Gastrocnemius medialis (tissue), 4 donors: ENCODE measurements at places on chromosomes 2 and 18. TPM values are rescaled to one million over a fixed set of nuclear protein-coding genes. Genes with fewer than 3 reads are reported as not detected.
A peak's percentile ranks its signal among the peaks of the same experiment; 100 is the strongest.

GRCh38 chr2:15819562-15820256 lies 120.6 kb upstream of the MYCN start:
- no peak overlapping the region for H3K27ac ChIP-seq
- no peaks in the 10 kb centered on the region for H3K27me3 ChIP-seq
- no peak overlapping the region for H3K4me3 ChIP-seq
- H3K4me1 ChIP-seq, result no peaks in the 10 kb centered on the region
- DNase-seq, result no peak
- no peaks in the 10 kb centered on the region for H3K36me3 ChIP-seq

DNA sequence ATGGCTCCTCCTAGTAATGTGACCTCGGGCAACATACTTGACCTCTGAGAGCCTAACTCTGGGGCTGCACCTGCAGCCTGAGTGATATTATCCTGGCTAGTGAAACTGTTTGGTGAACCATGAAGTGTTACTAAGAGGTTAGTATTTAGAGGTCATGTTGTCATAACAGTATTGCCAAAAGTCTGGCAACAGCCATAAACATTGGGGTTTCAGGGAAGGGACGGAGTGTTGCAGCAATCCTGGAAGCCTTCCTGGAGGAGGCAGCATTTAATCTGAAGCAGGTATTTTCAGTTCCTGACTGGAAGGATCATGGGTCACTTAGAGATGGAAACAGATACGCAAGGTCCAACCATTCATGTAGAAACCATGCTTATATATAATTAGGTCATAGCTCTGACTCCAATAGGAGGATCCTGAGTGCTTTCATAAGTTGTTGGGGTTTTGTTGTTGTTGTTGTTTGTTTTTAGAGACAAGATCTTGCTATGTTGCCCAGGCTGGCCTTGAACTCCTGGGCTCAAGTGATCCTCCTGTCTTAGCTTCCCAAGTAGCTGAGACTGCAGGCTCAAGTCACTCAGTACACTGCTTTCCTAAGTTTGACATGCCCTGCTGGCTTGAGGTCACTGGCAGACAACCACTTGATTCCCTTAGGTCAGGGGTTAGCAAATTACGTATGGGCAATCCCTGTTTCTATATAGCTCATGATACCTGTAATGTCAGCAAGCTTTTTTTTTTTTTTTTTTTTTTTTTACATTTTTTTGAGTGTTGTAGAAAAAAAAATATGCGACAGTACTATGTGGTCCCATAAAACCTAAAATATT lies 21.5 kb downstream of the GPR39 start:
- no peaks in the 10 kb centered on the region for H3K4me1 ChIP-seq
- no peaks in the 10 kb centered on the region for H3K36me3 ChIP-seq
- H3K27ac ChIP-seq, result no peak overlapping the region
- no peak for DNase-seq

DNA sequence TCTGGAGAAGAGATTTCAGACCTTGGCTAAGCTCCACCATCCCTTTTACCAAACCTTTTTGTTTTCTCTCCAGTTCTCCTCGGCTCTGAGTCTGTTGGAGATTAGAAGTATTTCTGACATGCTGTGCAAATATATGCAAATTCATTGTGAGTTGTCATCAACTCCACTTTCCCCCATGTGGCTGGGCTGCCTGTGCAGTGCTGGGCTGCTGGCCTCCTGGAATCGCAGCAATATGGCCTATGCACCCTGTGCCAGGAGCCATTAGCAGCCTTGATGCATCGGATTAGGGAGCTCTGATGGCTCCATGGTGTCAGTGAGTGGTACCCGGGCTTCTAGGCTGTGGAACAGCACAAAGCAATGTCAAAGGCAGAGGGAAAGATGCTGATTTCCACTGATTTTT lies 80.0 kb downstream of the GPR39 start:
- no peak for DNase-seq
- no peaks in the 10 kb centered on the region for H3K36me3 ChIP-seq
- no peak overlapping the region for H3K27ac ChIP-seq
- no peak overlapping the region for H3K4me3 ChIP-seq
- H3K27me3 ChIP-seq, result no peaks in the 10 kb centered on the region

MYL12A gene
- 726 TPM for total RNA-seq

- no peaks in the 10 kb centered on the region for H3K36me3 ChIP-seq
- H3K4me3 ChIP-seq, result no peak overlapping the region
- no peaks in the 10 kb centered on the region for H3K27me3 ChIP-seq
- no peak for DNase-seq
- peaks cover 4% of the 10 kb centered on the region for H3K4me1 ChIP-seq
Measured at GRCh38 chr2:53896864-53897263, 37.1 kb upstream of the GPR75 start.

GRCh38 chr2:50126845-50127244 lies 905.1 kb downstream of the NRXN1 start:
- H3K4me3 ChIP-seq, result no peak overlapping the region
- DNase-seq, result no peak
- H3K36me3 ChIP-seq, result no peaks in the 10 kb centered on the region
- H3K4me1 ChIP-seq, result no peaks in the 10 kb centered on the region
- H3K27ac ChIP-seq, result no peak overlapping the region

DNA sequence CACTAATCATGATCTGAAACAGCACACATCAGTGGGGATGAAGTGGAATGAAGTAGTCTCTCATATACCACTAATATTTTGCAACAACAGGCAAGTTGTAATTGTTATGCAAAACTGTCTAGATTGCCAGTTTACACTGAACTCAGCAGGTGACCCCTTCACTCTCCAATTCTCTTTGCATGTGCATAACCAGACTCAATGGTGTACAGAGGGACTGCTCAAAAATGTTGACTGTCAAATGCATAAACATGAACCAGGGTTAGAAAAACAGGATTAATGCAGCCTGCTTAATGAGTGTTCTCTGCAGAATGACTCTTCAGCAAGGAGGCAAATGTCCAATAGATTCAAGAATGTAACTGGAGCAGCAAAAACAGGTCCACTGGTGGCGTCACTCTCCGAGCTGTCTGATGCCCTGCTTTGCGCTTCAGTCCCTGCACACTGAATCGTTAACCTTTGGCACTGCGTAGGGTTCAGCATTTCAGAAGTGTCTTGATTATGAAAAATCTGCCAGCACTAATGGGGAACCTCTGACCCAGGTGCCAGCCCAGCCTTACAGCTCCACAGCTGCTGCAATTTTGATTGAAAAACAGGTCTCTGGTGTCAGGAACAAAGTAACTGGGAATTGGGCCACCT lies 209.3 kb downstream of the TDRD15 start:
- H3K27ac ChIP-seq, result no peak overlapping the region
- no peak overlapping the region for H3K4me3 ChIP-seq
- no peaks in the 10 kb centered on the region for H3K4me1 ChIP-seq
- no peaks in the 10 kb centered on the region for H3K36me3 ChIP-seq

GRCh38 chr18:286515-287310 lies 18.9 kb upstream of the THOC1 start:
- no peak overlapping the region for H3K4me3 ChIP-seq
- no peak for DNase-seq

TOGARAM2 gene
- total RNA-seq, result 29.7 TPM

PIEZO2 gene
- 0.19 TPM for total RNA-seq

DNA sequence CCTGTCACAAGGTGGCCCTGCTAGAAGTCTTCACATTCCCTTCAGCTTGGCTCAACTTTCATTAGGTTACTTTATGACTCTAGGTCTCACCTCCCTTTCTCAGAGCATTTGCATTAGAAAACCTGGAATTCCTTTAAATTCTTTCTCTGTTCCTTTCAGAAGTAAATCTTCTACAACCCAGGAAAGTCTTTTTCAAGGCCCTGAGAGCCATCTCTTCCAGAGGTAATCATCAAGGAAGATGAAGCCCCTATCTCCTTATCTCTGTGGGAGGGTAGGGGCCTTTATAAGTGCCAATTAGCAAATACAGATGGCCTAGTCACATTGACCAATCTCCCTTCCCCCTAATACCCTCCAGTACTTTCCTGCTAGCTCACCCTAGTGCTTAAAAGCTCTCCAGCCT lies 848.0 kb upstream of the FAM98A start:
- H3K36me3 ChIP-seq, result no peaks in the 10 kb centered on the region
- H3K4me3 ChIP-seq, result no peak overlapping the region
- no peaks in the 10 kb centered on the region for H3K4me1 ChIP-seq
- H3K27me3 ChIP-seq, result no peaks in the 10 kb centered on the region
- no peak overlapping the region for H3K27ac ChIP-seq
- no peak for DNase-seq

- no peaks in the 10 kb centered on the region for H3K36me3 ChIP-seq
- no peak overlapping the region for H3K4me3 ChIP-seq
- H3K27ac ChIP-seq, result no peak overlapping the region
- peaks cover 5% of the 10 kb centered on the region for H3K4me1 ChIP-seq
- peak; percentile 17 for DNase-seq
Measured at GRCh38 chr2:197248623-197249022, 62.0 kb downstream of the ANKRD44 start.

SDC1 gene
- total RNA-seq, result 1.2 TPM

DNA sequence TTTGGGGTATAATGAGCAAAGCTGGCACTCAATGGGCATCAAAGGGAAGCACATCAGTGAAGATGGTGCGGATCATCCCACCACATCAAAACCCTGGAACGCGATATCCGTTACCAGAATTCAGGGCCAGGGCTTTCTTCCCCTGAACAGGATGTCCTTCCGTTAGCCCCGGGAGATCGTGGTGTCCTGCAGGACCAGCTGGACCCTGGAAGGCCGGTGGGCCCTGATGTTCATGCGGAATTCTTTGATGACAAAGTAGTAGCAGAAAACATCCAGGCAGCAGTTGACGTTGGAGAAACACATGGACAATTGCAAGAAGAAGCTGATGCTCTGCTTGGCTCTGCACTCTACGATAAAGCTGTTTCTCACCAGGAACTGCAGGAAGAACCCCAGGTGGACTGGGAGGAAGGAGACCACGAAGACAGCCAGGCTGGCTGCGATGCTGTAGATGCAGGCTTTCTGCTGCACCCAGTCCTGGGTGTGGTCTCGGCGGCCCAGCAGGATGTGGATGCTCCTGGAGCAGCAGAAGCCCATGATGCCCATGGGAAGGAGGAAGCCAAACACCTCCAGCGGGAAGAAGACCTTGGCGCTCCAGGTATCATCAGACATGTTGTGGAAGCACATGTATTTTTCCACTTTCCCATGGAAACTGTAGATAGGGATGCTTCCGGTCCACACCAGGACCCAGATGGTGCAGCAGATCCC lies 15.0 kb downstream of the GPR55 start:
- H3K4me1 ChIP-seq, result no peaks in the 10 kb centered on the region
- H3K27ac ChIP-seq, result no peak overlapping the region
- no peak overlapping the region for H3K4me3 ChIP-seq
- no peaks in the 10 kb centered on the region for H3K36me3 ChIP-seq
- peaks cover 4% of the 10 kb centered on the region for H3K27me3 ChIP-seq
- DNase-seq, result no peak

OTOS gene
- not detected for total RNA-seq

DNA sequence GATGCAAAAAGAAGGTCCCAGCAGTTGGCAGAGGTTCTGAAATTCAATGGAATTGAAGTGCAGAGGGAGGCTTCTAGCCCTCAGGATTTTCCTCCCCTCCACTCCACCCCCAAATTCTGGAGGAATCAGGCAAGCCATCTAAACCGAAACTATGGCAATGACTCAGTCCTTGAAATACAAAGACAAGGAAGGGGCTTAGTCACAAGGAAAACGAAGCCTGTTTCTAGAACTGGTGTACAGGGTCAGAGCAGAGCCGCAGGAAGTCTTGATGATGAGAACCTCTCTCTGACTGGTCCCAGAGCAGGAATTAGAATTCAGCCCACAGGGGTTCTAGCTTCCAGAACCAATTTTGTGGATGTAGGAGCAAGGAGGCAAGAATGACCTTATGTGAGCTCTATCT lies 111.7 kb upstream of the SCN1A start:
- H3K36me3 ChIP-seq, result no peaks in the 10 kb centered on the region
- H3K4me3 ChIP-seq, result no peak overlapping the region
- DNase-seq, result no peak
- no peaks in the 10 kb centered on the region for H3K4me1 ChIP-seq
- no peak overlapping the region for H3K27ac ChIP-seq

GRCh38 chr18:27447451-27447881 lies 262.4 kb upstream of the CHST9 start:
- no peaks in the 10 kb centered on the region for H3K27me3 ChIP-seq
- H3K4me1 ChIP-seq, result no peaks in the 10 kb centered on the region
- H3K4me3 ChIP-seq, result no peak overlapping the region
- H3K36me3 ChIP-seq, result no peaks in the 10 kb centered on the region
- DNase-seq, result no peak

AQP4 gene
- total RNA-seq, result 12.5 TPM

DNA sequence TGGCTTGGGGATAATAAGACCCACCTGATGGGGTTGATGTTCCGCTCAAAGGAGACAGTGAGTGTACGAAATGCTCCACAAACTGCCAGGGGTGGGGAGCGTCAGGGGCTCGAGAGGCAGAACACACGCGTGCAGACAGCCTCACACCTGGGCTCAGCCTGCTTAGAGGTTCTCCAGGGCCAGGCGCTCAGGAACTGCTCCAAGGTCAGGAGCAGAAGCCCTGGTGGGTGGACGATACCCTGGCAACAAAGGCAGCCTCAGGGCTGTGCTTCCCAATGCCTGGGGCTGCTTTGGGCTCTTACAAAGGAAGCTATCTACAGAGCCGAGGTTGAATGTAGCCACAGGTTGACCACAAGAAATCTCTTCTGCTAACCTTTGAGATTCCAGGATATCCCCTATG lies 114.4 kb downstream of the CLIP4 start:
- H3K27me3 ChIP-seq, result peaks cover 18% of the 10 kb centered on the region
- no peak overlapping the region for H3K27ac ChIP-seq
- DNase-seq, result no peak
- H3K4me1 ChIP-seq, result peaks cover under 1% of the 10 kb centered on the region
- no peak overlapping the region for H3K4me3 ChIP-seq
